ENCODE measurements at places on chromosomes 1 and 21.
A peak's percentile ranks its signal among the peaks of the same experiment; 100 is the strongest.

- peak; percentile 84 for DNase-seq
Observed at GRCh38 chr21:40143822-40144525, 276.7 kb downstream of the PCP4 start.

DNA sequence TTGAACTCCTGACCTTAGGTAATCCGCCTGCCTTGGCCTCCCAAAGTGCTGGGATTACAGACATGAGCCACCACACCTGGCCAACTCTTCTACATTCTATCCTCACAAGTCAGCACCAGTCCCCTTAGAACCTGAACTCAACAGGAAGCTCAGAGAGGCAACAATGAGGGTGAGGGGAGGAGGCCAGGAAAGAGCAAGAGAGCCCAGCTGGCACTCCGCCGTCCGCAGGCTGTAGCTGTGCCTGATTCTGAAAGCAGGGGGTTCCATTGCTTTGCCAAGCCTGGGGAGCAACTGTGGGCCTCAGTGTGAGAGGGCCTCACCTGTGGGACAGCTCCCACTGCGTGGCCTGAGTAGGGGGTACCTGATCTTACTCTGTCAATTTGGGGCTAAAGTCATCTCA, 18.7 kb downstream of the STK40 start:
- no peak for DNase-seq

DNA sequence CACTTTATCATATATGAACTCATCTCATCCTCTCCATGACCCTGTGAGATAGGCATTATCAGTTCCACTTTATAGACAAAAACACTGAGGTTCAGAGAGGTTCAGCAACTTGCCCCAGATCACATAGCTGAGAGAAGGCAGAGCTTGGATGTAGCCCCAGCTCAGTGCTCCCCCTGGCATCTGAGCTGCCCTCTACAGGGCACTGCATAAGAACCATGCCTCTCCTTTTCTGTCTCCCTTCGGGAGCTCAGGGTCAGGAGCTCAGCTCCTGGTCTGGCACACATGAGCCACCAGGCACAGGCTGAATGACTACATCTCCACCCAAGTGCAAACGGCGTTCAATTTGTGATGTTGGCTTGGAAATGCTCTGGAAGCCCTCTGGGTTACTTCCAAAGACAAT, 16.9 kb downstream of the RAB7B start:
- DNase-seq: no peak

DNA sequence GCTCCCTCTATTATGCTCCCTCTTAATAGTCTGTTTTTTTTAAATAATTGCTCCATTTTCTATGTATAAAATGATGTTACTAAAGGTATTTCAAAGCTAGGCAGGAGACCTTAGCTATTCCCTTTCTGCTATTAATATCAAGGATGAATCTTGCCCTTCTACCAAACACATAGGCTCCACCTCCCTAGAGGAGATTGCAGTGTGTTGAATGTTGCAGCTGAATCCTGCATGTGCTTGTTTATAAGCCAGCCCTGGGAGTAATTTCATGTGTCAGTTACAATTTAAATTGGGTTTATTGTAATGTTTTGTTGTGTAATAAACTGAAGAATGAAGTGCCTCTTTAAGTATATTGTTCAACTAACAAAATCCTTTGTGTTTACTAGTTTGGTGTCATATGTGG, 66.0 kb downstream of the TMEM200B start:
- DNase-seq: peak; percentile 9

DNA sequence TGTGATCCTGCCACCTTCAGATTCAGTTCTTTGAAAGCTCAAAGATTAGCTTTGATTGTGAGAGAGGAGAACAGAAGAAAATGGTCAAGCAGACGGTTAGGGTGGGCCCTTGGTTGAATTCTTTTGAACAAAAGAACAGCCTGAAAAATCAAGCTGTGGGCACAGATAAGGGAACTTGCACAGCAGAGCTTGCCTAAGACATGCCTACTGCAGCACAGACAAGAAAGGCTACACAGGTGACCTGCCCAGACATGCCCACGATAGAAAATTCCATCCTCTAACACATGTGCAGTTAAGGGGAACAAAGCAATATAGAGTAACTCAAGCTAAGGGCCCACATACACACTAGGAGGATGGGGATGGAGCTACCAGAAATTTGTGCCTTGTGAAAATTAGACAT, 512.5 kb upstream of the LRRC7 start:
- peak; percentile 59 for DNase-seq

DNA sequence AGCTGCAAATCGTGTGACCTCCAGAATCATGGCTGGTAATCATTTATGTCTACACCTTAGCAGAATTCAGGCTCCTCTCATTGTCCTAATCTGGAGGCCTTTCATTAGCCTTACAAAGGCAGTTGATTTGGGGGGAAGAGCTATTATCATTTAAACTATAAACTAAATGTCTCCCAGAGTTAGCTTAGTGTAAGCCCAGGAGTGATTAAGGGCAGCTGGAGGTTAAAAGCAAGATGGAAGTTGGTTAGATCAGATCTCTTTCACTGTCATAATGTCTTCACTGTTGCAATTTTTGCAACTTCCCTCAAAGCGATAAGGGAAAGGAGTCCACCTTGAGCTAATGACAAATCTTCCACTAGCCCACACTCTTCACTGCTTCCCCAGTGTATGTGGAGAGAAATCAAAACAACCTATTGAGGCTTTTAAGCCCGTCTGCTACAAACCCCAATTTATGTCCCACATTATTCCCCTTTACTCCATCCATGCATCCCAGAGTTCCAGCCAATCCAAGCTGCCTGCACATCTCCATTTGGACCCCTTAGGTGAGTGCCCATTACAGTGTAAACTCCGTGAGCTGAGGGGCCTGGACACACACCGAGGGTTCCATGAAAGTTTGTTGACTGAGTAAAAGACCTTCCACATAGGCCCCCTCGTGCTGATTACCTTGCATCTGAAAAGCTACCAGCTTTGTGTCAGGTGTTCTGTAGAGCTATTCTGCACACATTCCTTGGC, 61.5 kb upstream of the KLHDC7A start:
- peak; percentile 10 for DNase-seq

- DNase-seq: no peak
Observed at GRCh38 chr1:31759298-31760023, 4.7 kb downstream of the ADGRB2 start.

- DNase-seq: no peak
Observed at GRCh38 chr1:115013792-115014191, 15.8 kb upstream of the TSHB start.

- peak; percentile 92 for DNase-seq
Observed at GRCh38 chr1:160625725-160626498, 20.9 kb downstream of the SLAMF1 start.

- DNase-seq: no peak
Observed at GRCh38 chr1:188155261-188155660, 1326.5 kb downstream of the PLA2G4A start.

DNA sequence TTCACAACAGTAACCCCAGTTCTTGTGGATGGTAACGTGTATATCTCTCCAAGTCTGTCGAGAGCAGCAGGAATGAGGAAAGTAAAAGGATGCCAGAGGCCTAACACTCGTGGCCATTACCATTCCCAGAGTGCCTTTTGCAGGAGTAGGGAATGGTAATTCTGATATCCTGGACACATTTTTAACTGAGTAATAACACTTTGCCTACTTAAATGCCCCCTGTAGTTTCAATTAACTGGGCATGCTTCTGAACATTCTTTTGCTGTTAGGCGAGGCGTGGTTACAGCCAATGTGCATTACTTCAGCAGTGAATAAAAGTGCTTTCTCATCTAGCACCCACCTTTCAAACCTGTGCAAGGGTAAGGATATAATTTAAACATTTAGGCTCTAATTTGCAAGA, 258.5 kb upstream of the ADGRL2 start:
- no peak for DNase-seq

- DNase-seq: peak; percentile 67
Observed at GRCh38 chr1:25831569-25832196, 11.9 kb downstream of the MTFR1L start.

DNA sequence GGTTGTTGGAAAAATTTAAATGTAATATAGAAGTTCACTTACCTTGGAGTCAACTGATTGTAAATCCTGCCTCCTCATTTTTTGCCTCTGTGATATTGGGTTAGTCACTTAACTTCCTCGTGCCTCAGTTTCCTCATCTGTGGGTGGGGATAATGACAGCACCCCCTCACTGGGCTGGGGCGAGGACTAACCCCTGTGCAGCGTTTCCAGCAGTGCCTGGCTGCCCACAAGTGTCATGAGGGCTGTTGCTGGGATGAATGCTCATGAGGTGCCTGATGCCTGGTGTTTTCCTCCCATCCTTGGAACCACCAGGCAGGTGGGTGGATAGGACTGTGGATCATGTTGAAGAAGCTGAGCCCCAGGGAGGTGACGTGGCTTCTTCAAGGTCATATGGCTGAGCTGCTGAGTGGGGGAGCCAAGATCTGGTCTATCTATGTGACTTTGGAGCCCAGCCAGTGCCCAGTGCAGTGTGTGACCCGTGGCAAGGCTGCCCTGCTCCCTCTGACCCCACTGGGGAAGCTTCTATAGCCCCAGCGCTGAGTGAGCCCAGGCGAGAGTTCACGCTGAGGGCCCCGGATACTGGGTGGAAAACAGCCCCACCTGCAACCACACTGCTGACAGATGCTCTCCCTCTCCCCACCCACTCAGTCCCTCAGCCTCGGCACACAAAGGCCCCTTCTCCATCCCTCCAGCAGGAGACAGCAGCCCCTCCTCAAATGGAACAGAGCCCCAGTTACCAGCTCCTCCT, 446.0 kb downstream of the PTPRU start:
- no peak for DNase-seq

GRCh38 chr1:183577897-183578465, 12.3 kb downstream of the NCF2 start:
- DNase-seq: no peak

GRCh38 chr1:207017615-207018559, 14.7 kb downstream of the C1orf116 start:
- peak; percentile 43 for DNase-seq

DNA sequence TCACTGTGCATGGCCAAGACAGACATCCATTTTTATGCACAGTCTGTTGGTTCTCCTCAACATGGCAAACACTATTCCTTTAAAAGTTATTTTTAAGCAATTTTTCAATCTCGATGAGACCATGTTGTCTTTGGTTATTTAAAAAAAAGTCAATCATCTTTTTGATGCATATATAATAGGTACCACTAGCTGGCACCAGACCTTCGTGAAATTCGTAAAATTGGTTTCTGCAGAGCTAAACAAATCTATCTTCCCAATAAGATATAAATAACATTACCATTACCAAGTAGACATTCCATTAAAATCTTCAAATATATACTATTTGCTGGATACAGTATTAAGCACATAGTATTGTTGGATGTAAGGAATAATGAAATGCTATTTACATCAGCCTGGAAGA, 220.0 kb upstream of the GREM2 start:
- DNase-seq: peak; percentile 9

DNA sequence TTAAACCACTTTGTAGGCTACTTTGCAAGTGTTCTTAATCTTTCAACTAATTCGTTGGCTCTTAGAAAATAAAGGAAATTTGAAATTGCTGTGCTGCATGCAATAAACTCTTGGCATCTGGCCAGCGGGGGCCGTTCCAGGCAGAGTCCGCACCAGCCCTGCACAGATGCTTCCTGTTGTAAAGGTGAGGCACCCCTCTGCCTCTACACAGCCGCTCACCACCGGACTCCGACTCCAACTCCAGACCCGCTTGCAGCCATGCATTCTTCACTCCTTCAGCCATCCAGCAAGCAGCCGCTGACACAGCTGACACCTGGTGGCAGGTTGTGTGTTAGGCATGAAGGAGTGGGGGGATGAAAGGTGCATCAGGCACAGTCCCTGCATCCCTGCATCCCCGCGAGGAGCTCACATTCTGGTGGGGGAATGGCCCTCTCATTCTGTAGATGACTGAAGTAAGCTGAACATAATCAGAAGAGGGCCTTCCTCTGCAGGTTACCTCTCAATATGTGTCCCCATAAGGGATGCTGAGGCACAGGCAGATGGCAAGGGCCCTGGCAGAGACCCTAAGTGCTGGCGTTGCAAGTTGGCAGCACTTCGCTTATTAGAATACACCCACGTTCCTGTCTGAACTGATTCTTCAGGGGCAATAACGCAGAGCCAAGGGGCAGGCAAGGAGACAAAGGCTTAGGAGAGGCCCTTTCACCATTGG, 56.8 kb downstream of the GLIS1 start:
- peak; percentile 5 for DNase-seq

DNA sequence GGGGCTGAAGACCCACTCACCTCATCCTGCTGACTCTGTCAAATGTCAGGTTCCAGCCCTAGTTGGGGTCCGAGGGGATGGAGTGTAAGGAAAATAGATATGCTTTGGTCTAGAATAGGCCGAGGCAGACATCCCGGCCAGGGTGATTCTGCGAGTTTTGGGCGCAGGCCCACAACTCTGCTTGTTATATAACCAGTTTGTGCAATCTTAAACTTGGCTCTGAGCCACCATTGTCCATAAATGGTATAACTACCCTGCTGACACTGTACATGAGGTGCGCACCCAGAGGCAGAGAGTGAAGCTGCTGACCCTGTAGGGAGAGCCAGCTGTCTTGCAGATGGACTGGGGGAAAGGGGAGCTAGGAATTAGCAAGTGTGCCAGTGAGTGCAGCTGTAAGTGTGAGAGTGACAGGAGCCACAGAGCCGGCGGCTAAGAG, 1388.8 kb downstream of the AMY1C start:
- DNase-seq: peak; percentile 9

DNA sequence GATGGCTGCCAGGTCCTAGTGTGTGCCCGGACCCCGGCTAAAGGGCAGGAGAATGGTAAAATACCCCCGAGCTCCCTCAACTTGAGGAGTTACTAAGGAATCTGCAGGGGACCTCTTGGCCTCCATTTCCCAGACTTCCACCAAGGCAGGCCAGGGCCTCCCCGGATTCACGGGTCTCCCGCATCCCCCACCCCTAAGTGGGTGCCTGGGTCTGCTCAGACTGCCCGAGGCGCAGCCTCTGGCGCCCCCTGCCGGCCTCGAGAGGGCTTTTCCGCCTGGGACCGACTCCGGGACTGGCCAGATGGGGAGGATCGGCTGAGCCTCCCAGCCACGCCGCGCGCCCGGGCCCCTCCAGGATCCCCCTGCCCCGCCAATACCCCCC, 1.7 kb downstream of the PLEKHG5 start:
- peak; percentile 81 for DNase-seq

DNA sequence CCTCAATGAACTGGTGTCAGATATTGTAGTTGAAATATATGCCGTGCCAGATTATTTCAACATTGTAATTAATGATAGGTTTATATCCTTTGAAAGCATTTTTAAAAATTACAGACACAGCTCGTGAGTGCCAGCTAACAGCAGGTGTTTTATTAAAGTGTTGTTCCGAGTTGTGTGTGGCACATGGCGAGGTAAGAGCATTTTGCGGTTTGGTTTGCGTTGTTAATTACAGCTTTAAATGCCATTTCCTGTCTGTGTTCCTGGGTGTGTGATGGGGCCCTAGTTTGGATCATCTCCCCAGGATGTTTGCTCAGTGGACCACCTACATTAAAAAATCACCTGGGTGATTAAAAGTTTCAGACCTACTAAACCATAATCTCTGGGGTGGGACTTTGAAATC, 97.4 kb downstream of the PRDM2 start:
- DNase-seq: no peak
